SW480 (cell line): ENCODE measurements at places on chromosomes 2 and 18.

DNA sequence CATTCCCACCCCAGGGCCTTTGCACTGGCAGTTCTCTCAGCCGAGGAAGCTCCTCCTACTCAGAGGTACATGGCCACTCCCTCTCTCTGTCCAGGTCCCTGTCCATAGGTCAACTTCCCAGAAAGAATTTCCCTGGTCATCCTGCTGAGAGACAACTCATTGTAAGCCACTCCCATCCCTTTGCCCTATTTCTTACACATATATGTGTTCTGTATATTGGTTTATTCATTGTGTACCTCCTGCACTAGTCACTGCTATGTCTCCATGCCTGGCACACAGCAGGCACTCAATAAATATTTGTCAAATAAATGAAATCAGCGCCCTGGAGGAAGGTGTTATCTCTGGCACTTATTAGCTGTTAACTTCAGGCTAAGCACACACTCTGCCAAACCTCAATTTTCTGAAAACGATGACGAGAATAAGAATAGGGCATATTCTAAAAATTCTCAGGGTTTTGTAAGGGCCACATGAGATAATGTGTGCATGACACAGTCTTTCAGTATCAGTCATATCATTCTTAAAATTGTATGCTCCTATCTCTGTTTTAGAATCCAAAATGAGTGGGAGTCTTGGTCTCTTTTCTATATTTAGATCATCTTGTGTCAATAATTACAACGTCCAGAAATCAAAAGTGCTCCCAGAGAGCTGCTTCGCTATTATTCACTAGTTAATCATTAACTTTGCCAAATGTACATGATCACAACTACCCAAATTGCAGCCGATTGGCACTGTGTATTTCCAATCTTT lies 198.0 kb downstream of the ALK start:
- peak; percentile 65 for DNase-seq

DNA sequence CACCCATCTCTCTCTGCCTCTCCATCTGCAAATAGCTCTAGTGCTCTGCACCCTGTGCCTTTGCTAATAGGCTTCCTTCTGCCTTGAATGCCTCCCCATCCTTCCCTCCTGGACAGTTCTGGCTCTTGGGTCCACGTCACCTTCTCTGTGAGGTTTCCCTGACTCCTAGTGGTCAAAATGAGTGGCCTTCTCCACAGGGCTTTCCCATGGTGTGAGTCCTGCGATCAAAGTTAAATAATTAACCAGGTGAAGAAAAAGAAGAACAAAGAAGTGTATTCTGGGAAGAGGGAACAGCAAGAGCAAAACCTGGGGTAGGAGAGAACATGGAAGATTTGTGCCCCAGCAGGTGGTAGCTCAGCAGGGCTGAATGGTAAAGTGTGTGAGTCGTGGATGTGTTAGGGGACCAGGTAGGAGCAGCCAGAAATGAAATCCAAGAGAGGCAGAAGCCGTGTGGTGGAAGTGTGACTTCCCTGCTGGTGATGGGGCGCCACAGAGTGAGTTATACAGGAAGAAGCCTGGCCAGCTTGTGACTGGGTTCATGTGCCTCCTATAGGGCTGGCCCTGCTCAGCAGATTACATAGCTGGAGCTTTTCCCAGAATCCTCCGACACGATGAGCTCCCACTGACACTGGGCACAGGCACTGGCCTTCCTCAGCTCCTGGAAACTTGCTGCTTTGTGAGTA lies 93.8 kb upstream of the LDAH start:
- peak; percentile 37 for DNase-seq

- DNase-seq, result no peak
Measured at GRCh38 chr2:29253-29652, 17.1 kb downstream of the FAM110C start.

DNA sequence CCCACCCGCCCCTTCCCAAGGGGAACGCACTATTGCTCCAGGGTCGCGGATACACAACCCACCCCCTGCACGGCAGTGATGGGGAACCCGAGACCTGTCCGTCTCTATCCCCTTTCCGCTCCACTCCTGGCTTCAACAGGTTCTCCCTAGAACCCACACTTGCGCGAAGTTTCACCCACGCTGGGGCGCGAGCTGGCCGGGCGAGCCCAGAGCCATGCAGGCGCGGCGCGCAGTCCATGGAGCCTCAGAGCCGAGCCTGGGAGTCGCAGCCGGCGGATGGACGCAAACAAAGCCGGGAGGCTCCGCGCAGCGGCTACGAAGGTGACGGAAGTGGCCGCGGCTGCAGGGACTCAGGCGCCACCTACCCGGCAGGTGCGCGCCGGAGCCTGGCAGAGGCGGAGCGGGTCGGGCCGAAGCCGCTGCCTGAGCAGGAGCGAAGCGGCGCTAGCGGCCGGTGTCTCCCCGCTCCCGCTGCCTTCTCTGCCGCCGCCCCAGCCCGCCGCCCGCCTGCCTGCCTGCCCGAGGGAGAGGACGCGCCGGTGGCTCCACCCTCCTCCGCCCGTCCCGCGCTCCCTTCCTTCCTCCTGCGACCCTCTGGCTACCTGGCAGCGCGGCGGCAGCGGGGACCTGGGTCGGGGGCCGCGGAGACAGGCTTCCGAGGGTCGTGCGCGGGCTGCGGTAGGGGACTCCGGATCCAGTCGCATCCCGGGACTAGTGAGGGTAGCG lies 14.0 kb downstream of the ALPG start:
- DNase-seq, result peak; percentile 66

- no peak for DNase-seq
Measured at GRCh38 chr18:3782901-3783300, 332.9 kb downstream of the TGIF1 start.

- DNase-seq, result no peak
Measured at GRCh38 chr2:56475191-56475590, 291.4 kb downstream of the CCDC85A start.

DNA sequence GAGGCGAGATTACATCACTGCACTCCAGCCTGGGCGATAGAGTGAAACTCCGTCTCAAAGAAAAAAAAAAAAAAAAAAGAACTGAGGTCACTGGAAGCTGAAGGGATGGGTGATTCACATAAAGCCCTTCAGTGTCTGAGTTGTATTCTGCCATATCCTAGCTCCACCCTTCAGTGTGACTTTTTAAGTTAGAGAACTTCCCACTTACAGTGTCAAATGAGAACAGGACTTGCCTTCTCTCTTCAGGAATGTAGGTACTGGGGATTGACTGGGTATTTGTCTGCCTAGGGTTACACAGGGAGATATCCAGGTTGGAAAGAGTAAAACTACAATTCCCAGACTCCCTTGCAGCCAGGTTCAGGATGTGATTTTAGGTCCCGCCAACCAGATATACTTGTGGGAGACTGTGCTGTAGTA lies 37.9 kb downstream of the EHD3 start:
- DNase-seq, result no peak

- DNase-seq, result no peak
Measured at GRCh38 chr2:170076189-170076588, 101.8 kb upstream of the MYO3B start.

GRCh38 chr18:69840445-69840844 lies 107.2 kb downstream of the CD226 start:
- no peak for DNase-seq

- DNase-seq, result no peak
Measured at GRCh38 chr2:75833386-75833785, 122.7 kb upstream of the GCFC2 start.

GRCh38 chr2:231386446-231386845 lies 9.1 kb upstream of the B3GNT7 start:
- no peak for DNase-seq

DNA sequence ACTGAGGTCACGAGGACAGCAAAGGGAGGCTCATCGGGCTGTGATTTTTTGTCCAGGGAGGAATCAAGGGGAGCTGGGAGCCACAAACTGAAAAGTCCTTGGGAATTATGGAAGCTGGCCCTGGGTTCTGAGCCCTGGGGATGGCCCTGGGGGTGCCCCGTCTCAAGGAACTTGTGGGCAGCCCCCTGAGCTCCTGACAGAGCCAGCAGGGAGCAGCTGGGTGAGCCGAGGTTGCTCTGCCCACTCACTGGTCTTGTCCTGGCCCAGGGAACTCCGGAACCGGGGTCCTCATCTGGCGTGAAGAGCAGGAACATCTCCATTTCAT lies 61.3 kb upstream of the HDAC4 start:
- DNase-seq, result no peak

GRCh38 chr2:119005555-119005954 lies 63.6 kb downstream of the MARCO start:
- DNase-seq, result no peak

GRCh38 chr18:43879415-43879814 lies 602.1 kb upstream of the SYT4 start:
- no peak for DNase-seq

DNA sequence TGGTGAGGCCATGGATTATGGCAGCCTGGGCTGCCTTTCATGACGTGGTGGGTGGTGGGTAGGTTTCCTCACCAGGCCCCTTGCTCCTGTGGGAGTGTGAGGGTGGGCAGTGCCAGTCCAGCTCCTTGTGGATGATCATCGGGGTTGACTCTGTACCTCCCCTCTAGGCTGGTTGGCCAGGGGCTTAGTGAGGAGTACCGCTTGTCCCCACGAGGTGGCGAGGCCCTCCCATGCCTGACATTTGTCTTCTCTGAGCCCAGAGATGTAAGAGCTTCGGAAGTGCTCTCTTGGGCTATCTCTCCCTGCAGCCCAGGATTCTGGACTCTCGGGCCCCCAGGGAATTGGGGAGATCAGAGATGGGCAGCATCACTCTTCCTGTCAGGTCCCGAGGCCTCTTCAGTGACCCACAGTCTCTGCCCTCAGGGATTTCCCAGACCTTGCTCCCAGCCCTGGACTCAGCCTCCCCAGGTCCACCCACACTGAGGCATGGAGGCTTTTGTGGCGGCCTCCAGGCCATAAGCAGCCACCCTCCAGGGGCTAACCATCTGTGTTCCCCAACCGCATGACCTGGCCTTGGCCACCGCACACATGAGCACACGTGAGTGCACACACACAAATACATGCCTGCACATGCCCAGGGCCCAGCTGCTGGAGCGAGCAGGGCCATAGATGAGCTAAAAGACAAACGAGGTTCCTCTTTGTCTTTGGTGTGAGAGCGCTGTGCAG lies 6.5 kb downstream of the SPR start:
- peak; percentile 49 for DNase-seq

DNA sequence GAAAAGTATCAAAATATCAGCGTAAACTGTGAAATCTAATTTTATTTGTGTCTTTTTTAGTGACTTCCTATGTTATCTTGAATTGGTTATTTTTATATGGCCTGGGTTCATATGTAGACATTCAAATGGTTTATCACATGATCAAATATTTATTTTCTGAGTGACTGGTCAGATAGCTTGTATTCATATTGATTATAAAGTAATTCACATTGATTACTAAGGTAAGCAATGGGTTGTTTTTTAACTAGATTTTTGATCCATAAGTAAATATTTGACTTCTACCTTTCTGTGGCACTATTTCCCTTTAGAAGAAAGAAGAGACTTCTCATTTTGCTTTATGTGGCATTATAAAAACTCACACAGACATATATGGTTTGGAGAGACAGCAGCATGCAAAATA lies 260.5 kb downstream of the TCF4 start:
- DNase-seq, result no peak

DNA sequence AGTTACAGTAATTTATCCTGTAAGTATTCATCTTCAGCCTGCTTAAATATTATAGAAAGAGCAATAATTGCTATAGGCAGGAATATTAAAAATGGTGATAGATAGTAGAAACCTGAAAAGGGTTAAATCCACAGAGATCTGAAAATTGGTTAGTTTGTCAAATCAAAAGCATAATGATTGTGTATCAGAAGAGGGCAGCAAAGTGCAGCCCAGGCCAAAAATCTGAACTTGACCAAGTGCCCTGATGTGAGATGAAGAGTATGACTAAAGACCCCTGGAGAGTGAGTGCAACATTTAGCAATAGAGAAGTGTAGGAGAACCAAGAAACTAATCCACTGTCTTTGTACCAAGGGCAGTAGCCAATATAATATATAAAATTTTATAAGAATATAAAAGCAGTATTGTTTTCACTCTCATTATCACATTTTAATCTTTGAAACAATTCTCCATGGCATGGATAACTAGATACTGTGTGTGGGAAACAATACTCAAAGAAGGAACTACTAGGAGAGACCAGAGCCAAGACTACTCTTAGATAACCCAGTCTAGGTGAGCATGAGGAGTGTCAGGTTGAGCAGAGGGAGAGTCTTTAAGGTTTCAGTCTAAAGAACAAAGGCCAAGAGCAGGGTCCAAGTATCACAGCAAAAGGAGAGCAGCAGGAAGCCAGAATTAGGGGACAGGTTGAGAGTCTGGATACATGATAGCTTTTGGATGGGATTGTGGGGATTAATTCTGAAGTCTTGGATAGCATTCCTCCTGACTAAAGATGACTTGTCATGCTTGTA lies 148.7 kb downstream of the CALCRL start:
- no peak for DNase-seq

DNA sequence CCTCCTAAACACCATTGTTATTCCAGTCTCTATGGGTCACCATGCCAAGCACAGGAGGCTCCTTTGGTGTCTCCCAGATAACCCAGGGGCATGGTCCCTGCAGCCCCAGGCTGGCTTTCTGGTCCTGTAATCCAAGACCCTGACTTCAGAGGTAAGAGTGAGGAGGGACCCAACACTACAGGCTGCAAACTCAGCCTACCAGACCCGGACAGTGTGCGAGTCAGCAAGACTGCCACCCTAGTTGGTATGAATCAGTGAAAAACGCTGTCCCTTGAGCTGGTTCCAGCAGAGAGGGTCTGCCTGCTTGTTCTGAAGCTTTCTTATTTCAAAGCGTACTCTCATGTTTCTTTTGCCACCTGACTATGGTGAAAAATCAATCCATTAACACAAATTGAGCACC lies 47.6 kb upstream of the ZFP36L2 start:
- DNase-seq, result no peak

DNA sequence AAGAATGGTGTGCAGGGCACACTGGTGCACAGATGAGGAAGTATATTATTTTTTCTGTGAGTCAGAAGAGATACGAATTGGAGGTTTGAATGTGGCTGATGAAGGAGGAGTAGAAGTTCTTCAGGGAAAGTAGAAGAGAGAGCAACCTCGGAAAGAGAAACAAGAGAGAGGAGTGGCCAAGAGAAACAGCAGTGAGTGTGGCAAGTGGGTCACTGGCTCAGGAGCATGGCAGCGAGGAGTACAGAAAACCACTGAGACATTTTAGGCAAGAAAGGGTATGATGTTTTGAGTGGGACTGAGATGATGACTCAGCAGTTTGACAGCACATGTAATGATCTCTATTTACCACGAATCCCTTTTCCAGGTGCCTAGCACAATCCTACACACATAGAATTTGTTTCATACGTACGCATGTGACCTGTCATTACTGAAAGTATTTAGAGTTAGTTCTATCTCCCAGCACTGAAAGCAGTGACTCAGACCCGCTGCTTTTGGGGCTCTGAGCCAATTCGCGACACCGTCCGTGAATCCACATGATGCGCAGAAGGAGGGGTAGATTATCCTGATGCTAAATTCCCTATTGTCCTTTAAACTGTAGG lies 915.4 kb downstream of the DCDC2C start:
- no peak for DNase-seq

DNA sequence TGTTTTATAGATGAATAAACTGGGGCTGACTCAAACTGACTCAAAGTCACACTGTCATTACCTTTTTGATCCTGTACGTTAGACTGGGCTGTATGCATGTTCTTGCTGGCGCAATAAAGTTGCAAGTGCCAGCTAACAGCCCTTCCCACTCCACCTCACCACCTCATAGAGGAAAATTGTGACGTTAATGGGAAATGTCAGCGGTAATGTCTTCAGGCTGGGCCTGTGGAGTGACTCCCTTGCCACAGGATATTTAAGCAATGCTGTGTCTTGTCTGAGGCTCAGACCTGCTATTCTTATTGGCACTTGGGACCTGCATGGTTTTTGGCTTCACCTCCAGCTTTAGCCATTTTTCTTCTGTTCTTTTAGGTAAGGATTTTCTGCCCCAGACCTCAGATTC lies 25.2 kb upstream of the CASP10 start:
- no peak for DNase-seq
